ENCODE measurements at places on chromosomes 3 and 15.

DNA sequence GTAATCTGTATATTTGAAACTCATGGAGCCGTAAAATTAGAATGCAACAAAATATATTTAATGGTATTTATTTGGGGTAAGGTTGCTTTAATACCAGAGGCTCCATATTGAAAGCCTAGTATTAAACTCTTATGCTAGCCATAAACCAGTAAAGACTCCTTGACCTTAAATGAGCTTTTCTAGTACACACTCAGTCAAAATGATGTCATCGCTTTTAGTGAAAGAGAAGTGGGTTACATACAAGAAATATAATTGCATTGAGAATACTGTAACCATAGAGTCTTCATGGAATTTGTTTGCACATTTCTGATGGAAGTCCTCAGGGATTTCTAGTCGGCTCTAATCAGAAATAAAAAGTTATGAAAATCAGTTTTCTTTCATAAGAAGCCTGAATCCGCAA lies 757.6 kb downstream of the GBE1 start:
- DNase-seq, result no peak

DNA sequence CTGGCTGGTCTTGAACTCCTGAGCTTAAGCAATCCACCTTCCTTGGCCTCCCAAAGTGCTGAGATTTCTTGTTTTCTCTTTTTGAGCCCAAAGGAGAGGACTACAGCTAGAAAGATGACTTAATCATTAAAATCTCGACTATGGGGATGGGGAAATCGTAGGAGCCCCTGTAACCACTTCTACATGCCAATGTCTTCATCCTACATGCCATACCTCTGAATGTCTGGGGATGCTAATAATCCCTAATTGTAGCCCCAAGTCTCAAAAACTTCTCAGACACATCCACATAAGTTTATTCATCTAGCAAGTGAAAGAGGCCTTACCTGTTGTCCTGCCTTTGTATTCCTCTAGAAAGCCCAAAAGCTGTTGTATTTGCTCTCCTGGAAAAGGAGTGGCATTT lies 3.7 kb upstream of the RHOV start:
- no peak for DNase-seq

DNA sequence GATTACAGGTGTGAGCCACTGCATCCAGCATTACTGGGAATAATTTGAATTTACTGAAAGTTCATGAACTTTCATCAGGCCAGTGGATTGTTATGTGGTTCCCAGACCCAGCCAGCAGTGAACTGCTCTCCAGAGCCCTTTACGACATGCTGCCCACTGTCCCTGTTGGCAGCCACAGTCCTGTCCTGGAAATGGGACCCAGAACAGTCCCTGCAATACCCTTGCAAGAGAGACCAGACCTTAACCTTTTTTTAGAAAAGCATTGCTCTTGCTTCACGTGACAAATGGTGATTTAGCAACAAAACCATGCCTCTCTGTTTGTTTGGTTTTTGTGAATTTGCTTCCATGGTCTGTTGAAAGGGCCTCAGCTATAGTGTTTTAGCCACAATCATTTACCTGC lies 367.3 kb upstream of the C2CD4B start:
- peak; percentile 28 for DNase-seq

DNA sequence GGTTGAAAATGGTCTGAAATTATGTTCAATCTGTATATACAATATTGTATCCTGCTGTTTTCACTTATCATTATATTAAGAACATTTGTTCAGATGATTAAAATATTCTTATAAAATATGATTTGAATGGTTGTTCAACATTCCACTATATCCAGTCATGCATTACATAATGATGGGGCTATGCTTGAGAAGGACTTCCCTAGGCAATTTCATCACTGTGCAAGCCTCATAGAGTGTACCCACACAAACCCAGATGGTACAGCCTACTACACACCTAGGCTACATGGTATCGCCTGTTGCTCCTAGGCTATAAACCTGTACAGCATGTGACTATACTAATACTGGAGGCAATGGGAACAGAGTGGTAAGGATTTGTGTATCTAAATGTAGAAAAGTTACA lies 30.5 kb downstream of the SLC7A14 start:
- DNase-seq, result no peak

DNA sequence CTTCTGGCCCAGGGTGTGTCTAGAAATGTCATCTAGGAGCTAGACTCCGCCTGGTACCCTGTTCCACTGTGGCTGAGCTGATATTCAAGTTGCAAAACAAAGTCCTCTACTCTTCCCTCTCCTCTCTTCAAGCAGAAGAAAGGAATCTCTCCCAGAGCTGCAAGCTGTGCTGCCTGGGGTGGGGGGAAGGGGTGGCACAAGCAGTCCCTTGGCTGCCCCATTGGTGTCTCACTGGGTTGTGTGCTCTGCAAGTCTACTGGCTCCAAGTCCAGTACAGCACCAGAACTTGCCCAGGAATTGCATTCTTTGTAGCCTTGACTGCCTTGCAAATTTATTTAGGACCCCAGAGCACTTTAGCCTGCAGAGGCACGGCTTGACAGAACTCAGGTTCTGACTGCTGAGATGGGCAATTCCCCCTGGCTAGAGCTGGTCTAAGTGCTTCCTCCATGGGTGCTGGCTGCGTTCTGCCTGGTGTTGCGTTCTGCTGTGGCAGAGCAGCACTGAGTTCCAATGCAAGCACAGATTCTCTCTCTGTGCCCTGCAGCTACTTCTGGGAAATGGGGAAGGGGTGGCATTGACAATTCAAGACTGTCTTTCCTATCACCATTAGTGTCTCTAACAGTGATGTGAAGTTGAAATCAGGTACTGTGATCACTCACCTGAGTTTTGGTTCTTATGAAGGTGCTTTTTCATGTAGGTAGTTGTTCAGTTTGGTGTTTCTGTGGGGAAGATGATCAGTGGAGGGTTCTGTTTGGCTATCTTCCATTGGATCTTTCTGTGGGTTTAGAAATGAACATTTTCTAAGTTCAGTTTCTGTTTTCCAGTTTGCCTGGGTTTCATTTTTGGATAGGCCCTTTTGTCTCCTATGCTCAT lies 39.5 kb downstream of the OXSR1 start:
- DNase-seq, result no peak

DNA sequence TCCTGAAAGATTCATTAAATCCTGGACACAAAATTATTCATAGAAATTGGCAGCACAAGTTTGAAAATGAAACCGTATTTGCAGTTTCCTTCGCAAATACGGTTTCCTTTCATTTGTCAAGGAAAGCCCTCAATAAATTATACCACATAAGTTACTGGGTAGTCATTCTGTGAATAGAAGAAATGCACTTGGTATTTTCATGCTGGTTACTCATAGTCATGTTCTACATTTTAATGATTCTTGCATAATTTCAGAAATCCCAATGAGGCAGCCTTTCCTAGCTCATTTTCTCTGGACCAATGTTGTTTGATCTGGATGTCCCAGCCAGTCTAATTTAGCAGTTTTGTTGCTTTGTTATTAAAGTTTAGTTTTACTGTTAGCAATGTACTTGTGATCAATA lies 43.2 kb downstream of the MINAR1 start:
- DNase-seq, result peak; percentile 1

DNA sequence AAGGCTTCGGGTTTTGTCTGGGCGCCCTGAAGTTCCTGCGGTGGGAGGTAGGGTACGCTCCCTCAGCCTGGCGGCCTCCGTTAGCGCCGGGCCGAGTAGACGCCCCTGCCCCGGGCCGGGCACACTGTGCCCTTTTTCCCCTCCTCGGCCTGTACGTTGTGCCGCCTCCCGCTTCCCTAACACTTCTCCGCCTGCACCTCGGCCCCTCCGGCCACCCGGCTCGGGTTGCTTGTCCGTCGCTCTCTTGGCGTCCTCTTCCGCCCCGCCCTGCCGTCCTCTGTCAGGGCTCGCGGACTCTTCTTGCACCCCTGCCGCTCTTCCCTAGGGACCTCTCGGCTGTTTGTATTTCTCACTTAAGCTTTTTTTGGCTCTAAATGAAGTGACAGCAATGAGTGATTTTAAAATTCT lies 384 bp downstream of the KNL1 start:
- DNase-seq, result peak; percentile 76

DNA sequence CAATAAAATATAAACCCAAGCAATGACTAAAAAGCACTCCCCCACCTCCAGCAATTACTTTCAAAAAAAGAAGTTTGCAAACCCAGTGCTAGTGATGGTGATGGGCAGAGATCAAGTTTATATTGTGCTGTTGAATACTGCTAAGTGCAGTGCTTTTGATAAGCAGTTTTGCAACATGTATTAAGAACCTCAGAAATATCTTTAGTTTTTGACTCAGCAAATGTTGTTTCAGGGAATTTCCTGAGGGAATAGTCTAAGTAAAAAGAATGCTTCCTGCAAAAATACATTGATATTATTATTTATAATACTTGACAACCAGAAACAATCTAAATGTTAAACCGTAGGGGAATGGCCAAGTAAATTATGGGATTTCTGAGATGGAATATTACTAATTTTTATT lies 69.3 kb downstream of the ADAMTSL3 start:
- no peak for DNase-seq

DNA sequence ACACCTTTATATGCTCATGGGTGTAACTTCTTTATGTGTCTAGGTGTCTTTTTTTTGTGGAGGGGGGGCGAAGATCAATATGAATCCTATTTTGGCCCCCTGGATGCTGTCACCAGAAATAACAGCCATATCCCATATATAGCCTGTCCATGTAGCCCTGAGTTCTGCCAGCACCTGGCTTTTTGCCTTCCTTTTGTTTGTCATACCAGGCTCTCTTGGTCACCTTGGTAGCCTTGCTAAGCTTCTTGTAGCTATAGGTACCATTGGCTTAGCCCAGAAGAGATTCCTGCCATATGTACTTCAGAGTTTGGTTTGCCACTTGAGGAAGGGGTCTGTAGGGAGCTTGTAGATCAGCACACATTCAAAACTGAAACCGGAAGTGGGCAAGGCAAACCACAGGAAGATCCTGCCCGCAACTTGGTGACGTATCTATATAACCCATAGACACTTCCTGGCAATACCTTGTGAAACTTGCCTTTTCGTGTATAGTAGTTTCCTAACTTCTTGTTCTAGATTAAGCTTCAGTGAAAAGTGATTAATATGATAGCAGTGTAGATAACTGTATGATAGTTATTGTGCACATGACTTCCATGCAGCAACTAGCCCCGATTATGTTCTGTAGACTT lies 11.9 kb downstream of the RASA2 start:
- peak; percentile 17 for DNase-seq

- no peak for DNase-seq
Observed at GRCh38 chr3:190560013-190560895, 46.4 kb downstream of the IL1RAP start.

DNA sequence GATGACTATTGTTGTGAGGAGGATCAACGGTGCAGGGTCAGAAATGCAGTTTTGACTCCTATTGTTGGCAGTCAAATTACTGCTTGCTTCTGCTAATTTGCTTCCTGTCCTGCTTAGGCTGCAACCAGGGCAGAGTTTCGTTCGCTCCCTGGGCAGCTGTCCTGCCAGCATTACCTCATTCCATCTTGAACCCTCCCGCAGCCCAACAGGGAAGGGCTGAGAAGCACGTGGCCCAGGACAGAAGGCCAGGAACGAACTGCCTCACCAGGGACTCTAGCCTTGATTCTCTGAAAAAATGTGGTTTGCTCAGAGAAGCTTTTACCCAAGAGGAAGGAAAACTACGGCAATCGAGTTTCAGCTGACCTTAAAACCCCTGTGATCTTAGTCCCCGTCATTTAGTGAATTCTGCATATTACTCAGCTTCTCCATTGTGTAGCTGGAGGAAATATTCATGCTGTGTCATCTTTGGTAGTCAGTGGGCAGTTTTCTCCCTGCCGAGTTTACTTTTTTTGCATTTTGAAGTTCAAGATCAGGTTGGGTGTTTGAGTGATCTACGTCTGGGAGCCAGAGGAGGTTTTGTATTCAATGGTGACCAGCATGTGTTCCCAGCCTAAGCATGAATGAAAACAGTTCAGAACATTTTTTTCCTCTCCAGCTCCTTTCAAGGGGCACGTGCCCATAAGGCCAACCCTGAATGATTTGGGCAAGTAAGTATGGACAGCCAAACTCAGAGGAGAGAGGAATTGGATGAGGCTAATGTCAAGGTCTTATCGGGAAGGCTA lies 23.0 kb downstream of the TLNRD1 start:
- DNase-seq, result peak; percentile 52

GRCh38 chr3:195066441-195066841 lies 204.5 kb downstream of the XXYLT1 start:
- no peak for DNase-seq

DNA sequence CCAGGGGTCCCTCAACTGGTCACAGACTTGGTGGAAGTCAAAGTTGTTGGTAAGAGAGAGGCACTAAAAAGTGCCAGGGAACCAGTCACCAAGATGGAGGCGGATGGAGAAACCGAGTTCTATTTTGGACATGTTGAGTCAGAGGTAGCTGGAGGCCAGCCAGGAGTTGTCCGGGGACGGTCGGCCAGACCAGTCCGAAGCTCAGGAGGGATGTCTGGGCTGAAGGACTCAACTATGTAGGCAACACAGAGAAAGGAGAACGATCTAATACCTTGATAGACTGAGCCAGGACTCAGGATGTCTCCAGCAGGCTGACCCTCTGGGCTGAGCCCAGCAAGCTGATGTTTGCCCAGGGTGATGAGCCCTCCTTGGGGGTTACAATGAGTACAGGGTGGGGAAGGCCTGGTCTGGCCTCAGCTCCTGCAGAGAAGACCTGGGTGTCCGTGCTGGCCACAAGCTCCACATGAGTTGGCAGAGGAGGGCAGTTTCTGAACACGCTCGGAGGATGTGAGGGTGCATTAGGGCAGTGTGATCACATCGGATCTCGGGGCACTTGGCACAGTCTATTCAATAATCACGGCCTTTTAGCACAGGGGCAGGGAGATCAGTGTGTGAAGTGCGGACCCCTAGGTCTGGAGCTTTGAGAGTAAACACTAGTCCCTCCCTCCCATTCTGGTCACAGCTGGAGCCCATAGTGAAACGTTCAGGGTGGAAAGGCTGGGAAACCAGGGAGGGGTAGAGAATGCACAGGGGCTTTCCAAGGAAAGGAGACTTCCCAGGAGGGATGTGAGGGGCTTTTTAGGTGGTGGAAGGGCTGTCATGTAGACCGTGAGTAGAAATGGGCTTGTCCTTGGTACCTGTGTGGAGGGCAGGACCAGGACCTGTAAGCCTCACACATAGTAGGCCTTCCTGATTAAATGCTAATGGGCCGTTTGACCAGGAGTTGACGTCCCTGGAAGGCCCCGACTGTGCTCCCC lies 111.9 kb downstream of the ETFA start:
- peak; percentile 66 for DNase-seq

Measured in mesenchymal stem cell (in vitro differentiated cells and primary cell).